ENCODE measurements at places on chromosomes 7 and 10. TPM values are rescaled to one million over a fixed set of nuclear protein-coding genes. Genes with fewer than 3 reads are reported as not detected.

GRCh38 chr10:119504651-119505050 is 37.9 kb downstream of the RGS10 start:
- DNase-seq = no peak

DNA sequence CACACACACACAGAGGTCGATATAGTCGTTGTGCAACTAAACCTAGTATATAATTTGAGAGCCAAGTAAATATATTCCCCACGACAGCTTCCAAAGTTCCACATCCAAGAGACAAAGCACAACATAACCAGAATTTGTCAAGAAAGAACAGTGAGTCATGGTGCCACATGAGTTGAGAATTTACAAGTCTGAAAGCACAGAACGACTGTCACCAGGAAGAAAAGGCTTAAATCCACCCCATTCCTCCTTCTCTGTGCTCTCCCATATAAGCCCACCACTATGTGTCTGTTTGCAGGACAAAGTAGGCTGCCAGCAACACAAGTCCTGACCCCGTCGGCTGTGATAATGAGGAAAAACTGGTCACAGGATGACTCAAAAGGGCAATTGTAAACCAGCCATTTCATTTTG is 32.8 kb downstream of the GSAP start:
- DNase-seq = peak; percentile 6

The PTF1A gene
- not detected for total RNA-seq

GRCh38 chr10:14438057-14438456 is 107.3 kb upstream of the FRMD4A start:
- DNase-seq = no peak

The WNT8B gene
- not detected for total RNA-seq

The MGAM2 gene
- total RNA-seq = not detected

The EMX2 gene
- not detected for total RNA-seq

All from SJSA1 (cell line).